ENCODE measurements at places on chromosomes 5 and 9.

GRCh38 chr9:115715666-115716065 lies 437.9 kb upstream of the PAPPA start:
- DNase-seq: no peak

- DNase-seq: no peak
Observed at GRCh38 chr5:1177826-1178528, 23.4 kb upstream of the SLC6A19 start.

- DNase-seq: no peak
Observed at GRCh38 chr5:32388432-32389129, 56.0 kb downstream of the ZFR start.

GRCh38 chr9:21558615-21559401 lies 76.7 kb upstream of the IFNE start:
- DNase-seq: no peak

- no peak for DNase-seq
Observed at GRCh38 chr5:117769877-117770276, 1195.3 kb upstream of the SEMA6A start.

- no peak for DNase-seq
Observed at GRCh38 chr9:32200896-32201295, 183.5 kb upstream of the ACO1 start.

GRCh38 chr5:55771175-55771655 lies 33.4 kb downstream of the DDX4 start:
- DNase-seq: no peak

DNA sequence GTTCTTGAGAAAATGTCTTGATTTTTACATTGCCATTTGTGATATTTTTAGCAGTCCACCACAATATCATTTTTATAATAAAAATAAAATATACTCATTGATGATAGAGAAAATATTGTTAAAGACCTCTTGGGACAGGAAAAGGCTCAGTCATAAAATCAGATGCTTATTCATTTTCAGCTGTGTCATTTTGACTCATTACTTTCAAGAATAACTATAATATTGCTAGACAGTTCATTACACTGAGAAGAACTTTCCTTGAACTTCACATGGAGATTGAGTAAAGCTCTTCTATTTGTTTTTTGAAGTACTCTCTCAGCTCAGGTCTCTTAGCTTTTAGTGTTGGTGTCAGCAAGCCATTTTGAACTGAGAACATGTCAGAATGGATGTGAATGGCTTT lies 8.5 kb upstream of the MEIKIN start:
- no peak for DNase-seq

DNA sequence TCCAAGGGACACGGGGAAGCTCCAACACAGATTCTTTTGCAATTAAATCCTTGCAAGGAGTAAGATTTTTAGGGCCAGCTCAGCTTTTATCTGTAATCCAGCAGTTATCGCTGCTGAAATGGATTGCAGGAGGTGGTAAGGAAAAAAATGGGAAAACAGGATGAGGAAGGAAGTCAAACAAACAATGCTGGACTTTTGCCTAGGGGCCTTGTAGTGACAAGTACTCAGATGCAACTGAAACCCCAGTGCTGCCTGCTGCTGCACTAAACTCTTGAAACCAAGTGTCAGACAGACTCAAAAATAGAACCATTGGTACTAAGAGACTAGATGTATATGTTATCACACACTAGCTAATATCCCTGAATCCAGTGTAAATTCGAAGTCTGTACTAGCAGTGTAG lies 309.2 kb downstream of the CTNND2 start:
- DNase-seq: no peak

DNA sequence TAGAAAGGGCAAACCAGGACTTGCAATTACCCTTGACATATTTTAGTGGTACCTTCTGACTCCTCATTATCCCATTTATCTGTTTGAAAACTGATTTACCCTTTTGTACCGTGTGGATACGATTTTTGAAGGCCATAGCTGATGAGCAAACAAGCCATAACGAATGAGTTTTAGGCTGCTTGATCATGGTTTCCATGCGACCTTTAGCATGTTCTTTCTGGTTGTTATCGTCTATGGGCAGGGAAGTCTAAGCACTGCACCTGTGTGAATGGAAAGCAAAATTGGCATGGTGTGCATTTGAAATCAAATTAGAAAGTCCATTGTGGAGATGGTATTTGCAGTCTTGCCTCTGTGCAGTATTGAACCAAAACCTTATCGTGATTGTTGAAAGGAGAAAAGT lies 127.7 kb downstream of the TLE4 start:
- DNase-seq: no peak

DNA sequence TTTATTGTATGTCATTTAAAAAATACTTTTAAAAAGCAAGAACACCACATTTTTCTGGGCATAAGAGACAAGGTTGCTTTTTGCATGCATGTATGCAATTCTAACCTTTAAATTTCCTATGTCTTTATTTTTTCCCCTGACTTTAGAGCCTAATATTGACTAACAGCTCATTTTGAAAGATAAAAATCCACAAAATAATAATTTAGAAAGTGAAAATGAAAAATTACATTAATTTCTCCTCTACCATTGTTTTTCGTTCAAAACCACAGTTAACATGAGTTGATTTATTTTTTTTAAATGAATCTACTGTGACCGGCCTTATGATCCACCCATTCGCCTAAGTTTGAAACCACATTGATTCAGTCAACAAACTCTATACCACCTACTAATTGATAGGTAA lies 137.5 kb upstream of the CDKN2B start:
- no peak for DNase-seq

GRCh38 chr9:134291452-134291881 lies 34.8 kb upstream of the RXRA start:
- no peak for DNase-seq

GRCh38 chr9:118640836-118641560 lies 728.2 kb downstream of the BRINP1 start:
- DNase-seq: no peak

DNA sequence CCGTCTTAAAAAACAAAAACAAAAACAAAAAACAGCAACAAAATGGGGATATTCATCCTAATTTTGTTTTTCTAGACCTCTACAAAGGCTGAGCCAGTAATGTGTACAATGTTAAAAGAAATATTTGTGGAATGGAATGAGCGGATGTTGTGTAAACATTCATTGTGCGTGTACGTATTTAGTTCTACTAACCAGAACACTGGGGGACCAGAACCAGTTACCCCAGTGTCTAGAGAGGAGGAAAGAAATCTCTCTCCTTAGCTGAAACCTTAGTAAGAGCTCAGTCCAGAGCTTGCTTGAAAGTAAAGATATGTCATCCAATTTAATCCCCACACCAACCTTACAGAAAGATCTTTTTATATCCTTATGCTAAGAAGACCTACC lies 106.7 kb upstream of the CPEB4 start:
- no peak for DNase-seq

GRCh38 chr5:145825751-145826180 lies 9.4 kb downstream of the PRELID2 start:
- no peak for DNase-seq

GRCh38 chr5:16502866-16503265 lies 37.3 kb upstream of the ZNF622 start:
- DNase-seq: no peak

DNA sequence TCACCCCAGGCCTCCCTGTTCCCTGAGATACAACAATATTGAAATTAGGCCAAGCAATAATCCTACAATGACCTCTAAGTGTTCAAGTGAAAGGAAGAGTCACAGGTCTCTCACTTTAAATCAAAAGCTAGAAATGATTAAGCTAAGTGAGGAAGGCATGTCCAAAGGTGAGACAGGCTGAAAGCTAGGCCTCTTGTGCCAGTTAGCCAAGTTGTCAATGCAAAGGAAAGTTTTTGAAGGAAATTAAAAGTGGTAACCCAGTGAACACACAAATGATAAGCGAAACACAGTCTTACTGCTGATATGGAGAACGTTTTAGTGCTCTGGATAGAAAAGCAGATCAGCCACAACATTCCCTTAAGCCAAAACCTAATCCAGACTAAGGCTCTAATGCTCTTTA lies 39.8 kb downstream of the PTAR1 start:
- no peak for DNase-seq

GRCh38 chr5:126007841-126008240 lies 415.4 kb upstream of the GRAMD2B start:
- no peak for DNase-seq

DNA sequence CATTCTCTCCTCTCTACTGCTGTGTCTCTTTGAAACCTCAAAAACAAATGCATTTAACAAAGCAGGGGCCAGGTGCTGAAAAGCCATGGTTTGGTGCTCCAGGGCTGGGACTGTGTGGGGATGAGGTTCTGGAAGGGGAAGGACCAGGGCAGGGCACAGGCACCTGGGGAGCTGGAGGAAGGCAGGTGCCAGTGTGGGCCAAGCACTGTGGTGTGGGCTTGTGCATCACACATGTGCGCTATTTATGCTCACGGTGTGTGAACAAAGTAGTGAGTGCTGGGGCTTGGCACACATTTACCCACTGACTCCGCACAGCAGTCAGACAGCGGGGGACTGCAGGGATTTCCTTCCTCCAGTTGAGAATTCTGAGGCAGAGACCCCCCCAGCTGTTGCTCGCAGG lies 10.1 kb downstream of the HRH2 start:
- no peak for DNase-seq

DNA sequence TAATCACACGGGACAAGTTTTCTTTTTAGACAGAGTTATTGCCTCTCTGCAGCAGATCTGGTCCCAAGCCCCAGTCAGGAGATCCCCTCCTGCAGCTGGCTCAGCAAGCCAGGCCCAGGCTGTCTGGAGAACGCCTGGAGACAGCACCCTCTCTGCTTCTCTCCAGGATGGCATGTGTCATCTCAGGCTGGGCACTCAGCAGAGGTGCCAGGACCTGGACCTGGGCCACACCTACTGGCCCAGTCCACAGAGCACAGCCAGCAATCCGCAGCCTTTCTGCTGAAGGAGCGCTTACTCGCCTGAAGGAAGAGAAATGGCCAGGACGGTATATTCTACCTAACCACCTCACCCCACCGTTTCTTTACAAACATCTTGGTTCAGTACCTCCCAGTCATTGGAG lies 4.7 kb upstream of the TBC1D9B start:
- DNase-seq: no peak

- no peak for DNase-seq
Observed at GRCh38 chr5:31776976-31777651, 138.2 kb downstream of the PDZD2 start.

- DNase-seq: no peak
Observed at GRCh38 chr5:139091439-139092156, 106.6 kb downstream of the SIL1 start.

DNA sequence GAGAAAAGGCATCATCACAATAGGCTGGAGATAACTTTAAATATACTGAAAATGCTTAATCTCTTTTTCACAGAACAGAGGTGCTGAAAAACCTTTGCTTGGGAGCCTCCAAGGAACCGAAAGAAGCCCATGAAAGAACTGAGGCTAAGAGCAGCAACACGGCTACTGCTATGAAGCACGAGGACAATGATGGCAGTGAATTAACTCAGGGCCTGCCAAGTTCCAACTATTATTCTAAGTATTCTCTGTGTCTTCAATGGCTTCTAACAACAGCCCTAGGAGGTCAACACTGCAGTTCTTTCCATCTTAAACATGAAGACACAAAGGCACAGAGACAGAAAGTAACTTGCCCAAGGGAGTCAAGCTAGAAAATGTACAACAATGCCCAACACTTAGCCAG lies 293.0 kb upstream of the DAP start:
- no peak for DNase-seq

DNA sequence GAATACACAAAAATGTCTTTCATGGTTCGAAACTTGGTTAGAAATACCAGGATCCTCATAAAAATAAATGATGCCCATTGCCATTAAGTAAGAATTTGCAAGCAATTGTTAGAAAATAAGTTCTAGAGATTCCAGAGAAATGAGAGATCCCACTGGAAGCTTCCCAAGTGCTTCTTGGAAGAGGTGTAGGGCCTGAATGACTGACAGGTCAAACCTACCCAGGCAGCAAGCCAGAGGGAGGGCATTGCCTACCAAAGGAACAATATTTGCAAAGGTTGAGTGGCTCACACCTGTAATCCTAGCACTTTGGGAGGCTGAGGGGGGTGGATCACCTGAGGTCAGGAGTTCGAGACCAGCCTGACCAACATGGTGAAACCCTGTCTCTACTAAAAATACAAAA lies 777.0 kb upstream of the WWC1 start:
- no peak for DNase-seq

All from stimulated activated CD8-positive, alpha-beta memory T cell treated with anti-CD3 and anti-CD28 coated beads, Interleukin-7, amount 100 ng/mL, for 1 hour (primary cell).